ENCODE measurements at places on chromosomes 2 and 18.

DNA sequence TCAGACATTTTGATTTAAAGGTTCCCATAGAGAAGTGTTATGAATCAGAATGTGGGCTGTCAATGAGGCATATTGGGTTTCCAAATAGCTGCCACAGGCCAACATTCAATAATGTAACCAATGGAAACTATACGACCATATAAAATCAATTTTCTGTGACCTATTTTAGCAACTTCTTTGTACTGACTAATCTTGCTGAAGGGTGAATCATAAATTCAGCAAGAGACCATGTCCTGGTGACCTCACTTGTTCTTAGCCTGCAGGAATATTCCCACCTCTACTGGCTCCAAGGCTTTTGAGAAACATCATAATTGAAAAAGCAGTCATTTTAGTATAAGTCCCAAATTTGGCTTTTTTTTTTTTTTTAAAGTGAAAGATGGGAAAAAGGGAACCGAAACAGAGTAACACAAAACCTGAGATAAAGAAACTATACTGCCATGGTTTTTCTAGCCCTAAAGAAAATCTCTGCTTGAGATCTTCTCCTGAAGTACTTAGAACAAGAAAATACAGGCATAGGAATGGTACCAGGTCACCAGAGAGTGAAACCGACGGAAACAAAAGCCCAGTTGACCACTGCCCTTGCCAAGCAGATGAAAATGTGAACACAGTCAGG, 32.1 kb downstream of the PLEKHM3 start:
- peak; percentile 34 for DNase-seq

DNA sequence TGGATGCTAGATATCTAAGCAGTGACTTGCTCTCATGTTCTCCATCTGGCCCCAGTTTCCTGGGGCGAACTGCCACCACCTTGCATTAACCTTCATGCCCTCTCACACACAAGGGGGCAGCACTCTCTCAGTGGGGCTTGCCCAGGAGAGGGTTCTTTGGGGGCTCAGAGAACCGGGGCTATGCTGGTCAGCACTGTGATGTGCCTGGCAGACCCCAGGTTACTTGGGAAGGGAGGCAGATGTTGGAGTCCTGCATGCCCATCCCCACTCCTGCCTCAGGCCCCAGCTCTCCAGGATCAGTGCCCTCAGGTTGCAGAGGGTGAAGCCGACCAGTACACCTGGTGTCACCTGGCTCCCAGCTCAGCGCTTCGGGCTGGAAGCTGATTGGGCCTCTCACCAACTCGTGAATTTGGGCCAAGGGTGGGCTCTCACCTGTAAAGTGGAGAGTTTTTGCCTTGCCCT, 396.2 kb upstream of the HS6ST1 start:
- DNase-seq = no peak

- DNase-seq = no peak
These were observed 140.2 kb downstream of the MTCL1 start for GRCh38 chr18:8845506-8845905.

DNA sequence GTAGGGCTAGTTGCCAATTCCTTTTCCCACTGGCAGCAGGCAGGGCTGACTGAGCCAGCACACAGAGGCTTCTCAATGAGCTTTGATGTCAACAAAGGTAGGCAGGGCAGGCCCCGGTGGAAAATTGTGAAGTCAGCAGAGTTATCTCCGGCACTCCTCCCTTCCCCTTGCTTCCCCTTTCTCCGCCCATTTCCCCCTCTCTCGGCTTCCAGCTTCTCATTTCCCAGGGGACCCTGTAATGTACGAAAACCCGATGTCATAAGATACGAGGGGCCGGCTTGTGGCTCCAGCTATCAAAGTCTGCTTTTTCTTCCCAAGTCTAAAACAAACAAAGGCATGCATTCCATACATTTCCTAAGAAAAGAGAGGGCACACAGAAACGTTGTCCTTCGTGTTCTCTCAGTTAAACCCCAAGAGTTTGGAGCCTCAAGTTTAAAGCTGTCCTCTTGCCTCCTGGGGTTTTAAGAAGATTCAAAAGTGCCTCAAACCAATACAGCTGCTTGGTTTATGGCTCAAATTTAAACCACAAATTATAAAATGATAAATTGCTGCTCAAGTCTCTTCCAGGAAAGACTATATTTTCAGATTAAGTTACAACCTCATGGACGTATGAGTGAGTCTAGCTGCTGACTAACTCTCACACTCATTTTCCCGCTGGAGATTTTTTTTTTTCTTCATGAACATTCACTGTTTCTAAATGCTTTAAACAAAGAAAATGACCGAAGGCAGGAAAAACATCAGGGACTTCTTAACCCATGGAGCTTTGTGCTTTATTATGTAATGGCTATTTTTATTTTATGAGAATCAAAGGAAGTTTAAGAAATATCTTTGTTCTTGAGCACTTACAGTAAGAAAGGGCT, 27.2 kb upstream of the EML4 start:
- DNase-seq = peak; percentile 50

GRCh38 chr2:239756790-239757760, 268.1 kb downstream of the NDUFA10 start:
- DNase-seq = peak; percentile 33
